CD4-positive, CD25-positive, alpha-beta regulatory T cell (primary cell): ENCODE measurements at places on chromosomes 11 and 22. TPM values are rescaled to one million over a fixed set of nuclear protein-coding genes. Genes with fewer than 3 reads are reported as not detected.

- no peaks in the 10 kb centered on the region for H3K36me3 ChIP-seq
- no peaks in the 10 kb centered on the region for H3K27me3 ChIP-seq
- DNase-seq, result no peak
- no peak overlapping the region for H3K4me3 ChIP-seq
- no peaks in the 10 kb centered on the region for H3K4me1 ChIP-seq
- H3K27ac ChIP-seq, result no peak overlapping the region
These were observed 49.3 kb downstream of the TIMP3 start for GRCh38 chr22:32850591-32851517.

GRCh38 chr11:76337923-76338322 lies 43.0 kb downstream of the THAP12 start:
- no peak overlapping the region for H3K4me3 ChIP-seq
- no peak overlapping the region for H3K27ac ChIP-seq
- H3K27me3 ChIP-seq, result no peaks in the 10 kb centered on the region
- no peaks in the 10 kb centered on the region for H3K36me3 ChIP-seq
- DNase-seq, result no peak
- no peaks in the 10 kb centered on the region for H3K4me1 ChIP-seq

- no peaks in the 10 kb centered on the region for H3K36me3 ChIP-seq
- peaks cover 3% of the 10 kb centered on the region for H3K27me3 ChIP-seq
- H3K4me1 ChIP-seq, result no peaks in the 10 kb centered on the region
- no peak overlapping the region for H3K4me3 ChIP-seq
- H3K27ac ChIP-seq, result no peak overlapping the region
These were observed 69.8 kb downstream of the EFCAB6 start for GRCh38 chr22:43742154-43742950.

GRCh38 chr11:13963169-13963948 lies 836 bp downstream of the SPON1 start:
- H3K4me1 ChIP-seq, result peaks cover 21% of the 10 kb centered on the region
- DNase-seq, result no peak
- H3K27me3 ChIP-seq, result peaks cover 43% of the 10 kb centered on the region
- H3K4me3 ChIP-seq, result no peak overlapping the region
- H3K27ac ChIP-seq, result no peak overlapping the region

DNA sequence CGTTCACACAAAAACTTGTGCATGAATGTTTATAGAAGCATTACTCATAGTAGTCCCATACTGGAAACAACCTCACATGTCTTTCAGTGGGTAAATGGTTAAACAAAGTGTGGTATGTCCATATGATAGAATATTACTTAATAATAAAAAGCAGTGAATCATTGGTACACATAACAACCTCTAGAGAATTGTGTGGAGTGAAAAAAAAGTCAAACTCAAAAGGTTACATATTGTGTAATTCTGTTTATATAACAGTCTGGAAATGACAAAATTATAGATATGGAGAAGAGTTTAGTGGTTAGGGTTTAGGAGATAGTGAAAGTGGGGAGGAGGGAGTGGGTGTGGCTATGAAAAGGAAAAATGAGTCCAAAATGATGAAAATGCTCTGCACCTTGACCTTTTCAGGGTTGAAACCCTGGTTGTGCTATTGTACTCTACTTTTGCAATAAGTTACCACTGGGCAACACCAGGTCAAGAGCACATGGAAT lies 243.4 kb upstream of the DDI1 start:
- H3K36me3 ChIP-seq, result no peaks in the 10 kb centered on the region
- no peaks in the 10 kb centered on the region for H3K4me1 ChIP-seq
- H3K27ac ChIP-seq, result no peak overlapping the region
- no peak for DNase-seq

The DKK3 gene
- not detected for total RNA-seq

The PDE2A gene
- total RNA-seq, result 6.7 TPM

- no peak for DNase-seq
- H3K4me3 ChIP-seq, result no peak overlapping the region
- no peaks in the 10 kb centered on the region for H3K27me3 ChIP-seq
- no peak overlapping the region for H3K27ac ChIP-seq
- H3K36me3 ChIP-seq, result peaks cover 2% of the 10 kb centered on the region
These were observed 156.2 kb downstream of the CRYBB2 start for GRCh38 chr22:25375683-25376082.

DNA sequence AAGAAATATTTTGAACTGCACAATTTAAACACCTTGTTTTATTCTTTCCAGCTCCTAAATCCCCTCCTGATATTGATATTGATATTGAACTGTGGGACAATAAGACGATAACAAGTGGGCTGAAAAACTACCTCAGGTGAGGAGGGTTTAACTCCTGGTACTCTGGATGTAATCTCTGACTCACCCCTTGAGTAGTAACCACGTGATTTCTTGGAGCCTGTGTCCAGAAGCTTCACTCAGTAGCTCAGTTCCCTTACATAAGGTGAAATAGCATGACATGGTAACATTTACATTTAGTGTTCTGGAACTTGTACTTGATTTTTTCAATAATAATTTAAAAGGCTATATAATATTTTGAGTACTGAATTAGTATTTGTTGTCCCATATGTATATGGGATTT lies 168.0 kb downstream of the PGR start:
- H3K27me3 ChIP-seq, result no peaks in the 10 kb centered on the region
- no peak overlapping the region for H3K4me3 ChIP-seq
- no peak overlapping the region for H3K27ac ChIP-seq
- no peak for DNase-seq
- no peaks in the 10 kb centered on the region for H3K4me1 ChIP-seq

- H3K27ac ChIP-seq, result peak overlapping the region; percentile 74
- H3K27me3 ChIP-seq, result no peaks in the 10 kb centered on the region
- peaks cover 15% of the 10 kb centered on the region for H3K36me3 ChIP-seq
- DNase-seq, result no peak
These were observed 18.2 kb downstream of the LIMK2 start for GRCh38 chr22:31230155-31230870.

- no peaks in the 10 kb centered on the region for H3K27me3 ChIP-seq
- DNase-seq, result no peak
- H3K4me1 ChIP-seq, result no peaks in the 10 kb centered on the region
- no peak overlapping the region for H3K27ac ChIP-seq
These were observed 794.5 kb upstream of the ANO3 start for GRCh38 chr11:25537393-25537792.

The PDGFB gene
- 1.7 TPM for total RNA-seq

DNA sequence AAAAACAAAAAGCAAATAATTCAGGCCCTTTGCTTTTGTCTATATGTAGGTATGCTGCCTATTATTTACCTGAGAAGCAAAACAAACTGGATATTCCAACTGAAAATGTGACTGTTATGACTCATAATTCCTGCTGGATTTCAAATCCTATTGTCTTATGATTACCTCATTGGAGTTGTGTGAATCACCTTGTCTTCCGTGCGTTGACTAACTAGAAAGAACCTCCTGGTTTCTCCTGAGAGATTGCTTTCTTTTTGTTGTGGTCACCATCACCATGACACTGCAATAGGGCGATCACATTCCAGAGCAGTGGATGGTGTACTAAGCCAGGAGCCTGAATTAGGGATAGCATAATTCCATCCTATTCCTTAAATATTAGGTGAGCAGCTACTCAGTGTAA lies 23.0 kb upstream of the EXPH5 start:
- H3K27ac ChIP-seq, result no peak overlapping the region
- DNase-seq, result no peak
- no peaks in the 10 kb centered on the region for H3K4me1 ChIP-seq
- no peak overlapping the region for H3K4me3 ChIP-seq
- peaks cover 18% of the 10 kb centered on the region for H3K27me3 ChIP-seq

- no peak for DNase-seq
- peak overlapping the region; percentile 99 for H3K27ac ChIP-seq
- peaks cover 100% of the 10 kb centered on the region for H3K4me1 ChIP-seq
- peak overlapping the region; percentile 70 for H3K4me3 ChIP-seq
- no peaks in the 10 kb centered on the region for H3K27me3 ChIP-seq
These were observed 14.3 kb downstream of the CD44 start for GRCh38 chr11:35153280-35153679.

GRCh38 chr22:46031965-46032851 lies 55.2 kb upstream of the WNT7B start:
- no peak for DNase-seq
- H3K27me3 ChIP-seq, result no peaks in the 10 kb centered on the region
- peaks cover 22% of the 10 kb centered on the region for H3K4me1 ChIP-seq
- H3K27ac ChIP-seq, result no peak overlapping the region
- H3K4me3 ChIP-seq, result no peak overlapping the region
- no peaks in the 10 kb centered on the region for H3K36me3 ChIP-seq

- no peaks in the 10 kb centered on the region for H3K27me3 ChIP-seq
- H3K27ac ChIP-seq, result no peak overlapping the region
- H3K4me3 ChIP-seq, result no peak overlapping the region
- DNase-seq, result peak; percentile 34
- peaks cover 14% of the 10 kb centered on the region for H3K4me1 ChIP-seq
These were observed 9.9 kb downstream of the NARS2 start for GRCh38 chr11:78564490-78565467.

DNA sequence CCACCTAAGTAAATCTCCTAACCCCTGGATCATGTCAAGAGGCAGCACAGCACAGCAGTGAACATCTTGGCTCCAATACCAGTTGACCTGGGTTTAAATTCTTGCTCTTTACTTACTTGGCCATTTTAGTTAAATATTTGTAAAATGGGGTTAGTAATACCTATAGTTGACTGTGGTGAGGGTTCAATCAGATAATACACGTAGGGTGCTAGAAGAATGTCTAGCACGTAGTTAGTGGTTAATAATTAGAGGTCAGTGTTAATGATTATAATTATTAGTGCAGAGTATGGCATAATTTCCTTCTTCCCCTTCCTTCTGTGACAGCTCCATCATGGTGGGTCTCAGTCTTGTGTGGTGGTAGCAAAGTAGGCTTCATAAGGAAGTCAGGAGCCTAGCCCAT lies 520.8 kb downstream of the INSC start:
- no peak overlapping the region for H3K27ac ChIP-seq
- H3K4me3 ChIP-seq, result no peak overlapping the region
- no peaks in the 10 kb centered on the region for H3K4me1 ChIP-seq
- H3K36me3 ChIP-seq, result no peaks in the 10 kb centered on the region
- DNase-seq, result no peak

DNA sequence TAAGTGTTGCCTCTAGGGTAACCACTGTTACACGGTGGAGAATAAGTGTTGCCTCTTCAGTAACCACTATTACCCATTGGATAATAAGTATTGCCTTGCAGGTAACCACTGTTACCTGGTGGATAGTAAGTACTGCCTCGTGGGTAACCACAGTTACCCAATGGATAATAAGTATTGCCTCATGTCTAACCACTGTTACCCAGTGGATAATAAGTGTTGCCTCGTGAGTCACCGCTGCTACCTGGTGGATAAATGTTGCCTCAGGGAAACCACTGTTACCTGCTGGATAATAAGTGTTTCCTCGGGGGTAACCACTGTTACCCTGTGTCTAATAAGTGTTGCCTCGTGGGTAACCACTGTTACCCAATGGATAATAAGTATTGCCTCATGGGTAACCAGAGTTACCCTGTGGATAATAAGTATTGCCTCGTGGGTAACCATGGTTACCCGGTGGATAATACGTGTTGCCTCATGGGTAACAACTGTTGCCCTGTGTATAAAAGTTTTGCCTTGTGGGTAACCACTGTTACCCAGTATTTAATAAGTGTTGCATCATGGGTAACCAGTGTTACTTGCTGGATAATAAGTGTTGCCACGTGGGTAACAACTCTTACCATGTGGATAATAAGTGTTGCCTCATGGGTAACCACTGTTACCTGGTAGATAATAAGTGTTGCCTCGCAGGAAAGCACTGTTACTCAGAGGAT lies 12.3 kb upstream of the NXPE4 start:
- H3K27ac ChIP-seq, result no peak overlapping the region
- H3K4me3 ChIP-seq, result no peak overlapping the region
- H3K36me3 ChIP-seq, result no peaks in the 10 kb centered on the region
- H3K4me1 ChIP-seq, result no peaks in the 10 kb centered on the region
- no peak for DNase-seq

- peaks cover 35% of the 10 kb centered on the region for H3K36me3 ChIP-seq
- H3K4me1 ChIP-seq, result no peaks in the 10 kb centered on the region
- H3K27me3 ChIP-seq, result no peaks in the 10 kb centered on the region
- DNase-seq, result no peak
- no peak overlapping the region for H3K27ac ChIP-seq
- H3K4me3 ChIP-seq, result no peak overlapping the region
These were observed 38.8 kb downstream of the PPP2R1B start for GRCh38 chr11:111727431-111727830.

DNA sequence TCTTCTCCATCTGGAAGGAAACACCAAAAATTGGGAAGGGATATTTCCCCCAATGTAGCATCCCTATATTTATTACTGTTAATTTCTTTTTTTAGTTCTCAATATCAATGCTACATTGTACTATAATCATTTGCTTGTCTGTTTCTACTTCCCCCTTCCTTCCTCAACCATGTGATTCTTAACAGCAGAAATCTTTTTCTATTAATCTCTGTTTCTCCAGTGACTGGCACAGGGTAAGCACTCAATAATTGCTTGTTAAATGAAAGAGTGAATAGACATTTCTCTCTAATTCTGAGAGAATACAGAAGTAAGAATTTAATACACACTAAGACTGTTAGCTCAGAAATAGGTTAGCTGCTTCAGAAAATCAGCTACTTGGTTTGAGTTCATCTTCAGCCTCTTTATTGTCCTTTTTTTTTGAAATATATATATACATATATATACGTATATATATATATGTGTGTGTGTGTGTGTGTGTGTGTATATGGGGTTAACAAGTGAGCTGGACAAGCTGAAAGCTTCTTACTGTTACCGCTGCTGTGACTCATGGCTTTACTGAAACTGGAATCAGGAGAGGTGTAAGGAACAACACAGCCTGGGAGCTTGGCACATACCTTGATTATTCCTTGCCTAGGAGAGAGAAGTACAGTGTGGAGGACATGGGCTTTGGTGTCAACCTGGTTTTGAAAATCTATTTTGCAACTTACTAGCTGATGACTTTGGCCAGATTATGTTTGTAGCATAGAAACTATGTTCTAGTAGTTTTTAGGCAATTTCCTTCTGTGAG lies 26.2 kb upstream of the PDE3B start:
- peaks cover 10% of the 10 kb centered on the region for H3K4me1 ChIP-seq
- H3K27me3 ChIP-seq, result no peaks in the 10 kb centered on the region
- DNase-seq, result no peak
- H3K36me3 ChIP-seq, result no peaks in the 10 kb centered on the region
- H3K4me3 ChIP-seq, result no peak overlapping the region

The OR51I1 gene
- total RNA-seq, result not detected

The MED19 gene
- total RNA-seq, result 13.7 TPM

The CDC45 gene
- total RNA-seq, result 2.7 TPM

DNA sequence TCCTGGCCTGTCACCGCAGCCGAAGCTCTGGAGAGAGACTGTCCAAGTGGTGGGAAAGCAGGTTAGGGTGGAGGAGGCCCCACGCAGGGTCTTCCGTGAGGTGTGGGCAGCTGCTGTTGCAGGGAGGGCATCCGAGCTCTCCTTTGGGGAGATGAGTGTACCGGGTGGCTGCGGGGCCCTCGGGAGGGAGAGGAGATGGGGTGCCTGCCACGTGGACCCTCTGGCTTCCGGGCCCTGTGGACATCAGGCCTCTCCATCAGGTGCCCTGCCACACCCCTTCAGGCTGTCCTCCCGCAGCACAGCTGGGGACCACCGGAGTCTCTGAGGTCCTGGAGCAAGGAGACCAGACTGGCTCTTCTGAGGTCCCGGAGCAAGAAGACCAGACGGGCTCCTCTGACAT lies 1.7 kb downstream of the PTDSS2 start:
- H3K27me3 ChIP-seq, result no peaks in the 10 kb centered on the region
- no peak overlapping the region for H3K4me3 ChIP-seq
- no peak for DNase-seq
- peaks cover 9% of the 10 kb centered on the region for H3K36me3 ChIP-seq
- no peak overlapping the region for H3K27ac ChIP-seq
- H3K4me1 ChIP-seq, result peaks cover 37% of the 10 kb centered on the region

The PRDM10 gene
- total RNA-seq, result 15.8 TPM
